ENCODE measurements at places on chromosomes 7 and 10.

GRCh38 chr10:99676895-99677294 is 17.6 kb downstream of the ENTPD7 start:
- DNase-seq: no peak

DNA sequence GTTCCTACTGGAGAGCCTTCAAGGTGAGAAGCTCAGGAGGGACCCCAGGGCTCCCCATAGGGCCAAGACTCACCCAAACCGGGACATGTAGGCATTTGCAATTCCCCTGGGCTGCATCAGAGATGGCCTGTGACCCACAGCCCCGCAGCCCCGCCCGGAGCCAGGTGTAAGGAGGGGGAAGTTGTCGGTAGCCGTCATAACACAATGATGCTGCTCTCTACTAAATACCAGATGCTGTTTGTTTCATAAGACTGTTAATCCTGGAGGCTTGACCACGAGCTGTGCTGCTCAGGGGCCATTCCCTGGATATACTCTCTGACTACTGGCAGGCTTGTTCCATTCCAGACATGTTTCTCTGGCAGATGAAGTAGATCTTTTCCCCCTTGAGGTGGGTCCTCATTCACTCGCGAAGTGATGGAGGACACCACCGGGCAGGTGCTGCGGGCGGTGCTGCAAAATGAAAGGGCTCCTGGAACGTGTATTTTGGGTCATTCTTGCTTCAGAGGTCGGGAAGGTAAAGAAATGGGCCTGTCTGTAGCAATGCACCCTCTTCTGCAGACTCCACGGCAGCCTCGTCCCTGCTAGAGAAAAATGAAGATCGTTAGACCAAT is 61.1 kb downstream of the MKI67 start:
- no peak for DNase-seq

DNA sequence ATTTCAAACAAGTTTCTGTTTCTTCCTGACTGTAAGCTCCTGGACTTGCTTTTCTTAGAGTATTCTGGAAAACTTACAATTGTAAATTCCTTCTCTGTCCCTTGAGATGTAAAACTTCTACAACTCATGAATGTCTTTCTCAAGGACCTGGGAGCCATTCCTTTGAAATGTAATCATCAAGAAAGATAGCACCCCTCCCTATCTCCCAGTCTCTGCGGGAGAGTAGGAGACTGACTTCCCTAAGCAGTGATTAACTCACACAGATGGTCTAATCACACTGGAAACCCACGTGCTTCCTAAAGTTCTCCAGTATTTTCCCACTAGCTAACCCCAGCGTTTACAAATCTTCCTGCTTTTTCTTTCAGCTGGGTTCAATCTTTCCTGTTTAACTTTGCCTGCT is 549.4 kb downstream of the SORCS1 start:
- DNase-seq: no peak

- no peak for DNase-seq
Observed at GRCh38 chr7:127525866-127526480, 59.4 kb downstream of the GCC1 start.

- DNase-seq: no peak
Observed at GRCh38 chr7:108808549-108809266, 239.0 kb downstream of the DNAJB9 start.

GRCh38 chr10:97307866-97308780 is 10.9 kb upstream of the FRAT1 start:
- no peak for DNase-seq

GRCh38 chr7:151013733-151014497 is 10.4 kb downstream of the ATG9B start:
- peak; percentile 92 for DNase-seq

- no peak for DNase-seq
Observed at GRCh38 chr10:32048282-32048681, 7.9 kb downstream of the KIF5B start.

DNA sequence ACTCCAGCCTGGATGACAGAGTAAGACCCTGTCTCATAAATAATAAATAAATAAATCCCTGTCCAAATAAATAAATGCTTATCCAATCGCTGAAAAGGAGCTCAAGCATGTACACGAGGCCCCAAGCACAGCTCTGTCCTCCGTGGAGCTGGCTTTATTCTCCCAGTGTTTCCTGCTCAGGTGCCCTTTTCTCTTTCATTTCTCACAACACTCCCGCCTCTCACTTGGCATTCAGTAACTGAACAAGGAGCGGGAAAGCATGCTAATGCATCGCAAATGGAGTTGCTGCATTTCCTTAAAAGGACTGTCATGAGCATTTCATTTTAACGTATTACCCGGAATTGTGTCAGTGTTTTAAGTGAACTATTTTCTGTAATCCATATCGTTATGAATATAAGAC is 210.9 kb upstream of the C7orf33 start:
- no peak for DNase-seq

GRCh38 chr10:99895867-99896266 is 113.4 kb downstream of the ABCC2 start:
- DNase-seq: no peak

- peak; percentile 79 for DNase-seq
Observed at GRCh38 chr10:76126607-76127527, 695.4 kb downstream of the LRMDA start.

GRCh38 chr10:3776796-3777571 is 8.0 kb downstream of the KLF6 start:
- no peak for DNase-seq

- DNase-seq: no peak
Observed at GRCh38 chr10:84706431-84706830, 378.0 kb downstream of the CCSER2 start.

All from HL-60 (cell line).